T-helper 17 cell (primary cell): ENCODE measurements at places on chromosomes 7 and 10.

- DNase-seq, result no peak
These were observed 1004.9 kb downstream of the KCNMA1 start for GRCh38 chr10:76632767-76633051.

DNA sequence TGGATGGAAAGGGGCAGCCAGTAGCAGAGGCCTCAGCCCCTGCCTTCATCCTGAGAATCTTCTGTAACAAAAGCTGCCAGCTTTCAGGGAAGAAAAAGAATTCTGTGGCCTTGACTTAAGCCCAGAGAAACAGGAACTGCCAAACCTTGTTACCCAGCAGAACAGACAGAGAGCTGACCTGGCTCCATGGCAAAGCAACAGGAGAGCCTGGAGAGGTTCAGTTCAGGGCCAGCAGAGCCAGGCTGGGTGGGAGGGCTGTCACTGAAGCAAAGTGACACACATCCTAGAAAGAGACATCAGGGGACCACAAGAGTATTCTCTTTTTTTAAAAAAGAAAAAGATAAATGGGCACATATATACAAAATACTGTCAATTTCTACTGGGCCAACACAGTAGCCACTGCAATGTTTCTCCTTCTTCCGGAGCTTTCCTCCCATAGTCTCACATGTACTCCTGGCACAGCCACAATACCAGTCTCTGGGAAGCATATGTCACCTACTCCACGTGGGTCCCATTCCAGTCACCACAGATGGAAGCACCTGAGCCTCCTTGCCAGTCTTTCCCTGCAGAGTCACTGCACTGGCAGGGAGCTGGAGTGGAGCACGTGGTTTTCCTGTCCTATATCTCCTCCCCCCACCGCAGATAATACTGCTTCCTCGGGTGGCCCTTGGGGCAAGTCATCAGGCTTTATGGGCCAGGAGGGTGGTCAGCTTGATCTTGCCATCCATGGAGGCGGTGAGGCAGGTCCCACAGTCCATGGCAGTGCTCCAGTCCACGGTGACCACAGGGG lies 15.2 kb upstream of the CYREN start:
- no peak for DNase-seq

DNA sequence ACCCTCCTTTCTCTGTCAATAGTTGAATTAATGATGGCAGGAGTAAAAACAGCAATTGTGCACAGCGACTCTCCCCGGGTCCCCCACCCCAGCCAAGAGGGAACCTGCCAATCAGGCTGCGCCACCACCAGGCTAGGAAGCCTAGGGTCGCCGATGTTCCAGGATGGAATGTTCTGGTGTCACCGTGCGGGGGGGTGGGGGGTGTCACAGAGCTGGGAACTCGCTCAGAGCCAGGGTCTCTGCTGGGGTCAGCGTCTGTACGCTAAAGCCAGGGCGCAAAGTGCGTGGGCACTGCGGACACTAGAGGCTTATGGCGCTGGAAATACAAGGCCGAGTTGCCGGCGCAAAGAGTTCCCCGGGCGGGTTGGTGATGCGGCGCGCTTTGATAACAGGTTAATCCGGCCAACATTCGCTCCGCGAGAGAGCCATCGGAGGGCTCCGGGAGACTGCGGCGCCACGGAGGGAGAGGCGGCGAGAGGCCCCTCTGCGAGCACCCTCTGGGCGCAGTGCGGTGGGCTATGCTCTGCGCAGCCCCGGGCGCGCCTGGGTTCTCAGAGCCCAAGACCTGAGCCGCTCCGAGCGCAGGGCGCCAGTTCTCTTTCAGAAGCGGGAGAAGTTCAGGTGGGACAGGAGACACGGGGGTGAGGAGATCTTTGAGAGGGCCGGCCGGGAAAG lies 192.3 kb downstream of the EMX2 start:
- no peak for DNase-seq

GRCh38 chr7:120467676-120468075 lies 194.7 kb downstream of the KCND2 start:
- DNase-seq, result no peak

DNA sequence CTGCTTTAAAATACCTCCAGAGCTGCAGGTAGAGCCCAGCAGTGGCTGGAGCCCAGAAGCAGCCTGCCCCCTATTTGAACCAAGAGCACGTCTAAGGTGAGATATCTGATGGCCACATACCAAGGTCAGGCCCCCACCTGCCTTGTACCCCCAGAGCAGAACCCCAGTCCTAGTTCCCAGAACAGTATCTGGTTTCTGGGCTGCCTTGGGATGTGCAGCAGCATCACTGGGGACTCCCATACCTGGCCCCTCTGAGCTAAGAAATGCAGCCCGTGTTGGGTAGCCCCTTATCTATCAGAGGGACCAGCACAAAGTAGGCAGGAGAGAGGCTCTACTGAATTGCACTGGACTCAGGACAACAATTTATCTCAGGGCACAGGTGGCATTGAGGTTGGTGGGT lies 8.9 kb downstream of the SFTPD start:
- no peak for DNase-seq

GRCh38 chr10:84541289-84541637 lies 212.9 kb downstream of the CCSER2 start:
- DNase-seq, result no peak

DNA sequence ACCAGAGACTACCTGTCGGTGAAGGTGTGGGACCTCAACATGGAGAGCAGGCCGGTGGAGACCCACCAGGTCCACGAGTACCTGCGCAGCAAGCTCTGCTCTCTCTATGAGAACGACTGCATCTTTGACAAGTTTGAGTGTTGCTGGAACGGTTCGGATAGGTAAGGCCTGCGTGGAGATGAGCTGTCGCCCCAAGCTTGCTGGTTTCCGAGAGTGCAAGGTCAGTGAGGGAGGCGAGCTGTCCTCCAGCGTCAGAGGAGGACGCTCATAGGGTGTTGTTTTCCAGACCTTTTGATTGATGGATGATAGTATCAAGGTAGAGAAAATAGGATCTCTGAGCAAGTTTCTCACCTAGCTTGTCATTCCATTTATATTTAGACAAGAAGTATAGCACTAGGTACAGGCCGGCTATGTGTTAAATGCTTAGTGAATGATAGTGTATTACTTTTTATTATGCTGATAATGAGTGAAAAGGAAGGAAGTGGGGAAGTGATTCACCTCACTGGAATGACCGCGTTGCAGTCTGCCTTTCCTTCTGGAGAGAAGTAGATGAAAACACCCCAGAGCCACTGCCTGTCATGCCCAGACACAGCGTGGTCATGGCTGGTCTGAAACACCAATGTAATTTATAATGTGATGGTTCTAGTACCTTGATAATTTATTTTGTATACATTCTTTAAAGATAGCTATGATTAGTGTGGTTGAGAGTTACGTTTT lies 33.9 kb downstream of the BNIP3 start:
- no peak for DNase-seq

GRCh38 chr7:108771853-108772252 lies 202.2 kb downstream of the DNAJB9 start:
- no peak for DNase-seq

DNA sequence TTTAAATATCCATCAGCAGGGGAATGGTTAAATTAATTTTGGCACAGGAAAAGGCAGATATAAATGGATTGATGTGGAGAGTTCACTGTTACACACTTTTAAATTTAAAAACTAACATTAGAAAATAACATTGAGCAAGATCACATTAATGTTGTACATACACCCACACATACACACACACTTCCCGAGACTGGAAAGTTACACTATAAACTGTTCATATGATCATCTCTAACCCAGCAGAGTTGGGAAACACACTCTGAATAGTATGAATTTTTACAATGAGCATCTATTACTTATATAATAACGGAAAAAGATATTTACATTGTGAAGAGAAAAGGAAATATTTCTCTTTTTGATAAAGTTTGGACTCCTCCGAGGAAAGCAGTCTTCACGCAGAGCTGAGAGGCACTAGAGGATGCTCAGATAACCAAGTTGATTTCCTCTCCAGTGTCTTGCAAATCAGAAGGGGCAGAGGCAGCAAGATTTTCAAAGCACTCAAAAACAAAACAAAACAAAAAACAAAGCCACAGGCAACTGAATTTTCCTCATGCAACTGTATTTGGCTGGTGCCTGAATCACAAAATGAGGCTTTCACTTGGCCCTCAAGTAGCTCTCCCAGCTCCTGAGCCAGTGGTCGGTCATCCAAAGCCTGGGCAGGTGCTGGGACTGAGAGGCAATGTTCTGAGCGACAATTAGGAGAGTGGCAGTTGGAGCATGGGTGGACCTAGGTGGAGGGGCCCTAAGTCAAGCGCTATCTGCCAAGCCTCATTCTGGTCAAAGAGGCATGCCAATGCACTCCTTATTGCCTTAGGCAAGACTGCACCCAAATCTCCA lies 10.5 kb upstream of the GATAD1 start:
- no peak for DNase-seq

GRCh38 chr7:18387191-18387735 lies 108.3 kb upstream of the HDAC9 start:
- DNase-seq, result no peak

GRCh38 chr10:129277084-129277483 lies 190.0 kb upstream of the MGMT start:
- no peak for DNase-seq

GRCh38 chr7:101377189-101377736 lies 14.6 kb downstream of the COL26A1 start:
- no peak for DNase-seq

GRCh38 chr10:102344067-102344466 lies 51.4 kb upstream of the NFKB2 start:
- DNase-seq, result no peak

- DNase-seq, result no peak
These were observed 2.6 kb upstream of the ZNF853 start for GRCh38 chr7:6612819-6613218.

DNA sequence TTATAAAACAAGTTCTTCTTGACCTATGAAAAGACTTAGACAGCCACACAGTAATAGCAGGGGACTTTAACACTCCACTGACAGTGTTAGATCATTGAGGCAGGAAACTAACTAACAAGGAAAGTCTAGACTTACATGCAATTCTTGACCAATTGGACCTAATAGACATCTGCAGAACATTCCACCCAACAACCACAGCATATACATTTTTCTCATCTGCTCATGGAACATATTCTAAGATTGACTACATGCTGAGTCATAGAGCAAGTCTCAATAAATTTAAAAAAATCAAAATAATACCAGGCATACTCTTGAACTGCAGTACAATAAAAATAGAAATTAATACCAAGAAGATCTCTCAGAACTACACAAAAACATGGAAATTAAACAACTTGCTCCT lies 219.5 kb upstream of the HPS1 start:
- DNase-seq, result no peak

GRCh38 chr7:94973844-94974243 lies 66.5 kb downstream of the PPP1R9A start:
- no peak for DNase-seq

DNA sequence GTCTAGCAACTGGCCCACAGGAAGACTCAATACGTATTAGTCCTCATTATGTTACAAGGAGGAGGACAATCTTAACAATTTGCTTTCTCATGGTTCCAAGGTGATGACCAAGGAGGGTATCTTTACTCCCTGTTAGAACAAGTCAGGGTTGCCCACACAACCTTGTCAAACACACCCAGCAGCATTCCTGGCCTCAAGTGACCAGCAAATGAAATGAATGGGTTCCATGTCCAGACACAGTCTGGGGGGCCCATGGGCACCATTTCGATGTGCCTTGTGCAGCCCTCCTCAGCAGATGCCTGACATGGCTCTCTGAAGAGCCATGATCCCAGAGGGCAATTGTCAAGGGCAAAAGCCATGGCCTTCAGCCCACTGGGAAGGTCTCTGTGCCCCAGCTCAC lies 40.8 kb downstream of the ANXA8 start:
- DNase-seq, result no peak

GRCh38 chr10:132070724-132071123 lies 5.0 kb downstream of the JAKMIP3 start:
- DNase-seq, result no peak

DNA sequence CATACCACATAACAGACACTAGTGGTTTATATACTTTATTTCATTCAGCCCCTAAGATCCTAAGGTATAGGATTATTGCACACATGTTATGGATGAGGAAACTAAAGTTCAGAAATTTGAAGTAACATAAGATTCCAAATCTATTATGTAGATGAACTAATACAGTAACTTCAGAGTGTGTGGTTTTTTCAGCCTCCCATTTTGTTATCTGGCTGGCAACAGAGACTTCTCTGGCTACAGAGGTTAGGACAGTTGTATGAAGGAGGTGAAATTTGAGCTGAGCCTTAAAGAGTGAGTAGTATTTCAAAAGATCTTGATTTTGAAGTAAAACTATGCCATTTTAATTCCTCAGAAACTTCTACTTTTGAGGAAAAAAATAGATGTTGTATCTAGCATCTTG lies 125.4 kb downstream of the MAPK8 start:
- no peak for DNase-seq

GRCh38 chr10:44051584-44052385 lies 333.1 kb downstream of the CXCL12 start:
- no peak for DNase-seq

GRCh38 chr7:149772956-149773434 lies 393 bp downstream of the ZNF467 start:
- DNase-seq, result peak; percentile 30

- no peak for DNase-seq
These were observed 10.1 kb downstream of the PDGFA start for GRCh38 chr7:509426-510130.

DNA sequence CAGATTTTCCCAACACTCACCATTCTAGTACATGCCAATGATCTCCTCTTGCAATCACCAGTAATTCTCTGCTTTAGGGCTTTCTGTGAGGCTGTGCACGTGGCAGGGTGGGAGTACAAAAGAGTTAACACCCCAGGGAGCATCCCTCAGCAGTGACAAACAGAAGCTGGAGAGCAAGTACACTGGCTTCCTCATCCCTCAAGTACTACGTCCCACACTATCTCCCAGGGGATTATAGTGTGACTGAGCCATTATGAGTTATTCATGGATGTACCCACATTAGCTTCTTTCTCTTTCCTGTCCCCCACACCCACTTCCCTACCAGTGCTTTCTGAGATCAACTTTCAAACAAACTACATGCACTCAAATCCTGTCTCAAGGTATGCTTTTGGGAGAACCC lies 1216.5 kb upstream of the AUTS2 start:
- no peak for DNase-seq

- no peak for DNase-seq
These were observed 40.4 kb downstream of the SCIN start for GRCh38 chr7:12610899-12611298.

- no peak for DNase-seq
These were observed 85.7 kb upstream of the INHBA start for GRCh38 chr7:41788556-41788955.

DNA sequence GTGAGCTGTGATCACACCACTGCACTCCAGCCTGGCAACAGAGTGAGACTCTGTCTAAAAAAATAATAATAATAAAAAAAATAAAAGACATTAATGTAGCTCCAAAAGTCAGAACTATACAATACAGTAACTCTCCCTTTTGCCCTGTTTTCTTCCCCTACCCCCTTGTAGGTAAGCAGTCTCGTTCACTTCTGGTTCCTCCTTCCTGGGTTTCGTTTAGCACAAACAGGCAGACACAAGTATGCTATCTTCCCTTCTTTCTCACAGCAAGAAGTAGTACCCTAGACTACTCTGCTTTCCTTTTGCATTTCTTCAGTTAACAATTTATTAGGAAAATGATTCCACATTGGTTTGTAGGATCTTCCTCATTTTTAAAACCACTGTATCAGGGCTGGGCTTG lies 33.1 kb downstream of the PDSS1 start:
- DNase-seq, result no peak

- DNase-seq, result no peak
These were observed 247.3 kb downstream of the ETV1 start for GRCh38 chr7:13742126-13742525.

- DNase-seq, result no peak
These were observed 35.9 kb upstream of the DMTF1 start for GRCh38 chr7:87116315-87116714.
